WTC11 (cell line): ENCODE measurements at places on chromosomes 3 and 15.

- no peak overlapping the region for H3K4me3 ChIP-seq
- no peaks in the 10 kb centered on the region for H3K4me1 ChIP-seq
- no peak overlapping the region for H3K27ac ChIP-seq
- DNase-seq = no peak
- H3K27me3 ChIP-seq = no peaks in the 10 kb centered on the region; the same call in none of the 2 replicates
- peaks cover 29% of the 10 kb centered on the region for H3K36me3 ChIP-seq
Measured at GRCh38 chr3:5606884-5607472, 419.5 kb downstream of the EDEM1 start.

DNA sequence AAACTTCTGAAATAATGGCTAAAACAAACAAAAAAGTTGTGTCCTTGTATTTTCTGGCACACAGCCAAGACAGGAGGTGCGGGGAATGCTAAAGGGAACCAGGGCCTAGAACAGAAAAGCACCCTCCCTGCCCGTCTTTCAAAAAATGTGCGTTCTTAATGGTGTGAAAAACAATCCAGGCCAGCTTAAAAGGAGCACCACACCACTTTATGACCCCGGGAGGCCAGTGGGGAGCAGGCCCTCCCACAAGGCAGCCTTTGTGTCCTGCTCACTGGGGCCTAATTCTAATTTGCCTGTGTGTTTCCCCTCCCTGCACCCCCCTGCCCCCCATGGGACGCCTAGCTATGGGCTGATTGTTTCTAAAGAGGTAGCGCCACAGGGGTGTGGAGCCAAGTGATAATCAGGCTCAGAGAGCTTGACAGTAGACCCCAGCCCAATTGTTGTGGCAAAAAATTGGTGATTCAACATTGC, 181.4 kb downstream of the GREM1 start:
- H3K4me3 ChIP-seq = peak overlapping the region; percentile 35
- H3K36me3 ChIP-seq = no peaks in the 10 kb centered on the region
- peaks cover 23% of the 10 kb centered on the region for H3K27me3 ChIP-seq
- peaks cover 42% of the 10 kb centered on the region for H3K4me1 ChIP-seq

DNA sequence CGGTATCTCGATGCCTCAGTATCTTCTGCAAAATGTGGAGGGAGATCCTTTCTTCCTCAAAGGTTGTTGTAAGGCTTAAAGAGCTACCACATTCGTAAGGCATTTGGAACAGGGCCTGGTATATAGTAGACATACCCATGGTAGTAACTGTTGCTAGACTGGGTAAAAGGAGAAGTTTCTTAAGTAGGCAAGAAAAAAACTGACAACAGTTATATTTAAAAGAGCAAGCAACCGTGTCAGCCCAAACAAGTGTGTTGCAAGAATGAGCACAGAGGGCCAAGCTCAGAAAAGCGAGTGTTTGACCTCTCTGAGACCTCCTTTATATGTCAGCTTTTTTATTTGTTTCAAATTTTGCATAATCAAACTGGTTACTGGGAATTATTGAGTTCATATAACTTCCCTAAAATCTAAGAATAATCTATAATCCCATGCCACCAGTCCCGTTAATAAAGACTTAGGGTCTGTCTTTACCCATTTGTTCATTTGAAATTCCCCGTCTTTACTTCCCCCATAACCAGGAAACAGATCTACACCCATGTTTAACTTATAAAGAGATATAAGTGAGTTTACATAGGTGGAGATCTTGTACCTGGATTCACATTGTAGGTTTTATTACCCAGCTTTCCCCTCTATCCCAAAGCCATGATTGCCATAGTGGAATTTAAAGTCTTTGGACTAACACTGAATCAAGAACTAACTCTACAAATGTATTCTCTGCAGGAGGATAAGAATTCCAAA, 7.3 kb downstream of the B3GNT5 start:
- H3K27me3 ChIP-seq = peaks cover 8% of the 10 kb centered on the region
- no peak overlapping the region for H3K4me3 ChIP-seq
- H3K4me1 ChIP-seq = peaks cover 12% of the 10 kb centered on the region
- H3K36me3 ChIP-seq = no peaks in the 10 kb centered on the region

DNA sequence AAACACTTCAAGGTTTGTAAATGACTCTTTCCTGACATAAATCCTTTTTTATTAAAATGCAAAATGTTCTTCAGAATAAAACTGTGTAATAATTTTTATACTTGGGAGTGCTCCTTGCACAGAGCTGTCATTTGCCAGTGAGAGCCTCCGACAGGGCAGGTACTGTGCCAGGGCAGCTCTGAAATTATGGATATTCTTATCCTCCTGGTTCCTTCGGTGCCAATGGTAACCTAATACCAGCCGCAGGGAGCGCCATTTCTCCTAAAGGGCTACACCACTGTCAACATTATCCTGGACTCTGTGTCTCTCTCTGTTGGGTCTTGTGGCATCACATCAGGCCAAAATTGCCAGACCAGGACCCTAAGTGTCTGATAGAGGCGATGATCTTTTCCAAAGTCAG, 33.0 kb downstream of the CHDH start:
- no peaks in the 10 kb centered on the region for H3K4me1 ChIP-seq
- DNase-seq = no peak
- no peaks in the 10 kb centered on the region; the same call in 1 of the 2 replicates for H3K36me3 ChIP-seq
- H3K4me3 ChIP-seq = no peak overlapping the region
- no peaks in the 10 kb centered on the region for H3K27me3 ChIP-seq

DNA sequence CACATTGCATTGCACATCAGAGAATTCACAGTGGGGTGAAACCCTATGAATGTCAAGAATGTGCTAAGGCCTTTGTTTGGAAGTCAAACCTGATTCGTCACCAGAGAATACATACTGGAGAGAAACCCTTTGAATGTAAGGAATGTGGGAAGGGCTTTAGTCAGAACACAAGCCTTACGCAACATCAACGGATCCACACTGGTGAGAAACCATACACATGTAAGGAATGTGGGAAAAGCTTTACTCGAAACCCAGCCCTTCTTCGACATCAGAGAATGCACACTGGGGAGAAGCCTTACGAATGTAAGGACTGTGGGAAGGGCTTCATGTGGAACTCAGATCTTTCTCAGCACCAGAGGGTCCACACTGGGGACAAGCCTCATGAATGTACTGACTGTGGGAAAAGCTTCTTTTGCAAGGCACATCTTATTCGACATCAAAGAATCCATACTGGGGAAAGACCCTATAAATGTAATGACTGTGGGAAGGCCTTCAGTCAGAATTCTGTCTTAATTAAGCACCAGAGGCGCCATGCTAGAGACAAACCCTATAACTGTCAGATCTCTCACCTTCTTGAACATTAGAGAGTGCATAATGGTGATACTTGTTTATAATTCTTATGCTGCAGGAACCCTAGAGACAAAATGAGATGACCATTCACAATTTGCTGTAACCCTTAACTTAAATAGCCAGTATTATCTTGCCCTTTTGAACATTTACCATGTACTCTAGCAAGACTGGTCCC, 9.0 kb downstream of the ZNF662 start:
- no peak for DNase-seq
- peaks cover 11% of the 10 kb centered on the region for H3K27me3 ChIP-seq
- H3K4me1 ChIP-seq = no peaks in the 10 kb centered on the region
- no peak overlapping the region for H3K4me3 ChIP-seq
- H3K36me3 ChIP-seq = peaks cover 74% of the 10 kb centered on the region
- H3K27ac ChIP-seq = no peak overlapping the region

DNA sequence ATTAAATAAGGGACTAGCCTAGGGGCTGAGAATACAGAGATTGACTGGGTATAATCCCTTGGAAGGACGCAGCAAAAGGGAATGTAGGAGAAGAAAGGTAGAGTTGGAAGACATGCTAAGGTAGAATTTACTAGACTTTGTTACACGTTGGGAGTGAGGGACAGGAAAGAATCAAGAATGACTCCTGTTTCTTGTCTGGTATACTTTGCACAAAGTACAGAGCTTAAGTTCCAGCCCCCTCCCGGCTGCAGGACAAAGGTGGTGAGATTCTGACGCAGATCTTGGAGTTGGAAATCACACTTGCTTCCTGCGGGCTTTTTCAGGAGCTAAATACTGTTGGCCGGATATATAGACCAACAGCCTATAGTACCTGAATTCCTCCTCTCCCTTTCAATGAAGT, 895 bp downstream of the HYKK start:
- H3K27ac ChIP-seq = no peak overlapping the region
- H3K4me1 ChIP-seq = peaks cover 7% of the 10 kb centered on the region
- no peak for DNase-seq
- H3K36me3 ChIP-seq = no peaks in the 10 kb centered on the region

DNA sequence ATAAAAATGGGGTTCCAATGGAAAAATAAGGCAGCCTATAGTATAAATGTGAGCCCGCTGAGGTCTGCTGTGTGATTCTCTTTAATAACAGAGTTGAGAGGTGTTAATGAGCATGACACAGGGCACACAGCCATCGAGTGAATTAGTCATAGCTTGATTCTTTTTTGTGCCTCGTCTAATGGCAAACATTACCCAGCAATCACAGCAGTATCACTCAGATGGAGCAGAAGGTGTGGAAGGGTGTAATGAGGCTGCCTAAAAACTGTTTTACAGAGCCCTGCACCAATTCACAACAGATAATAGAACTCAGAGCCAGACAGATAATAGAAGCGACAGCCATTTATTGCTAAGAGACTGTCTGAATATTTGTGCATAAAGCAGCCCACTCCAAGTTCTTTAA, 178.6 kb upstream of the TPRG1 start:
- H3K4me3 ChIP-seq = no peak overlapping the region
- no peaks in the 10 kb centered on the region for H3K36me3 ChIP-seq
- no peaks in the 10 kb centered on the region for H3K27me3 ChIP-seq
- H3K4me1 ChIP-seq = no peaks in the 10 kb centered on the region
- DNase-seq = no peak

DNA sequence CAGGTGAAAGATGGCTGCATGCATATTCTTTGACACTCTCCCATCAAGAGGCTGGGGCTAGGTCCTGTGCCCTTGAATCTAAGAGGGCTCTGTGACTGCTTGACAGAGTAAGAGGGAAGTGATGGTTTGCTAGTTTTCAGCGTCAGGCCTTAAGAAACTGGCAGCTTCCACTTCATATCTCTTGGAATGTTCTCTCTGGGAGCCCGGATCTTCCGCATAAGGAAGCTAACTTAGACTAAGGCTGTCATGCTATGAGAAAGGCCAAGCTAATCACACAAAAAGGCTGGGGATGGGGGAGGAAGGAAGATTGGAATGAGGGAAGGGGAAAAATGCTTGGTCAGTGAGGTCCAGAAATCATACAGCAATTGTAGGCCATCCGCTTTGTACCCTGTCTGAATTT, 50.0 kb downstream of the MB21D2 start:
- peaks cover 63% of the 10 kb centered on the region for H3K4me1 ChIP-seq
- no peaks in the 10 kb centered on the region for H3K27me3 ChIP-seq
- H3K27ac ChIP-seq = peak overlapping the region; percentile 8; the same call in 1 of the 2 replicates
- H3K36me3 ChIP-seq = peaks cover 5% of the 10 kb centered on the region

- peaks cover 16% of the 10 kb centered on the region for H3K4me1 ChIP-seq
- H3K36me3 ChIP-seq = no peaks in the 10 kb centered on the region
- no peak for DNase-seq
- no peak overlapping the region for H3K27ac ChIP-seq
- H3K27me3 ChIP-seq = no peaks in the 10 kb centered on the region
- H3K4me3 ChIP-seq = no peak overlapping the region
Measured at GRCh38 chr3:11195721-11196332, 41.5 kb downstream of the HRH1 start.

DNA sequence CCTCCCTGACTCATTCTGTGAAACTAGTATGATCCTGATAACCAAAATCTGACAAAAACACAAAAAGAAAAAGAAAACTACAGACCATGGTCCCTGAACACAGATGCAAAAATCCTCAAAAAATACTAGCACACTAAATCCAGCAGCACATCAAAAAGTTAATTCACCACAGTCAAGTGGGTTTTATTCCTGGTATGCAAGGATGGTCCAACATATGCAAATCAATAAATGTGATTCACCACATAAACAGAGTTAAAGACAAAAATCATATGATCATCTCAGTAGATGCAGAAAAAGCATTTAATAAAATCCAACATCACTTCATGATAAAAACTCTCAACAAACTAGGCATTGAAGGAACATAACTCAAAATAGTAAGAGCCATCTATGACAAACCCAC, 12.8 kb downstream of the SAXO2 start:
- peaks cover 23% of the 10 kb centered on the region for H3K36me3 ChIP-seq
- DNase-seq = no peak
- no peak overlapping the region for H3K4me3 ChIP-seq
- peaks cover 9% of the 10 kb centered on the region for H3K4me1 ChIP-seq

DNA sequence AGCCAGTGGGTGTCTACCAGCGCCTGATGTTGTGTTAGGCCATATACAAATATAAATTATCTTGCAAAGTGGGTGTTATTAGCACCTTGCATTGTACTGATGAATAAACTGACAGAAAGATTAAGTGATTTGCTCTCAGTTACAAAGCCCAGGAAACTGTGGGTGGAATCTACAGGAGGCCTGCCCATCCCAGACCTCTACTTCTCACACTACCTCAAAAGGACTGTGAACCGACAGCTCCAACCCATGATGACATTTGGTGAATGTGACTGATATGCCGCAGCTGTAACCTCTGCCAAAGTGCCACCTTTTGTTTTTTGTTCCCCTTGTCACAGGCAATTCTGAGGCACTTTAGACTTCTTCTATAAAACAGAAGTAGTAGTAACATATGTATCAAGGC, 43.7 kb upstream of the KCNMB2 start:
- no peak overlapping the region for H3K4me3 ChIP-seq
- no peak overlapping the region for H3K27ac ChIP-seq
- H3K27me3 ChIP-seq = no peaks in the 10 kb centered on the region
- H3K4me1 ChIP-seq = peaks cover 6% of the 10 kb centered on the region; the same call in 1 of the 2 replicates
- DNase-seq = no peak

- 0 out of 2 replicates have a peak overlapping the region, but pooled peaks have one; percentile 29 for H3K27ac ChIP-seq
- DNase-seq = no peak
- peaks cover 57% of the 10 kb centered on the region for H3K4me1 ChIP-seq
Measured at GRCh38 chr15:101177866-101178265, 74.0 kb downstream of the CHSY1 start.

DNA sequence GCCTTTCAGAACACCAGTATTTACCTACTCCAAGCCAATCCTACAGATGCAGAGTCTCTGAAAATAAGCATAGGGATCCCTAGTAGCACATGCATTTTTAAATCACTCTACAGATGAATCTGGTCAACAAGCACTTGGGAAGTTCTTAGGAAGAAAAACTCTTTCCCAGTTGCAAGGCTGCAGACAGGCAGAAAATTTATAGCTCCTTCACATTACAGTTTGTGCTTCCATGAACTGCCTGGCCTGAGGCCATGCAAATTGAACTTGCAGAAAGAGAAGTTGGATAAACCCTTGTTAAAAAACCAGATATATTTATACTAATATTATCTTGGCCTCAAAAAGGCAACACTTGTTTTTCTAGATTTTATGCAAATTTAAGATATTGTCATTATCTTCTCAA, 256.9 kb downstream of the EPHA3 start:
- H3K27me3 ChIP-seq = no peaks in the 10 kb centered on the region
- DNase-seq = no peak
- no peak overlapping the region for H3K27ac ChIP-seq

- no peak overlapping the region for H3K27ac ChIP-seq
- peaks cover 46% of the 10 kb centered on the region for H3K36me3 ChIP-seq
- peak; percentile 82 for DNase-seq
- H3K27me3 ChIP-seq = no peaks in the 10 kb centered on the region
- peaks cover 2% of the 10 kb centered on the region; the same call in 1 of the 2 replicates for H3K4me1 ChIP-seq
Measured at GRCh38 chr3:58167431-58168351, 43.1 kb downstream of the DNASE1L3 start.

- peaks cover 8% of the 10 kb centered on the region for H3K4me1 ChIP-seq
- no peak overlapping the region for H3K27ac ChIP-seq
Measured at GRCh38 chr15:47609693-47610092, 107.6 kb upstream of the SEMA6D start.
